ENCODE measurements at places on chromosomes 7 and 10. TPM values are rescaled to one million over a fixed set of nuclear protein-coding genes. Genes with fewer than 3 reads are reported as not detected.

Gene ZRANB1
- total RNA-seq, result 16.0 TPM

Gene ZNF117
- total RNA-seq, result 3.1 TPM

Gene CXCL12
- not detected for total RNA-seq

Gene GCK
- 2.4 TPM for total RNA-seq

Gene GRID2IP
- total RNA-seq, result 0.12 TPM

Gene MGMT
- 19.6 TPM for total RNA-seq

Gene ARHGEF5
- total RNA-seq, result 8.0 TPM

Gene RSPH10B
- total RNA-seq, result 0.81 TPM

Gene IFIT2
- total RNA-seq, result 0.34 TPM

Gene PILRA
- total RNA-seq, result 9.9 TPM

Gene GIMAP4
- total RNA-seq, result 84.2 TPM

Gene EDRF1
- 43.4 TPM for total RNA-seq

Gene LIPM
- not detected for total RNA-seq

Gene NPSR1
- not detected for total RNA-seq

GRCh38 chr10:133565441-133566294 lies at the start of gene SYCE1:
Gene SYCE1 (minus strand): TSS chr10:133565583. CDS start chr10:133565529, 54 bp downstream.
- H3K4me3 ChIP-seq, result no peak within 1 kb of the TSS
- no peaks in the 10 kb centered on the region for H3K27me3 ChIP-seq
- H3K36me3 ChIP-seq, result no peaks in the 10 kb centered on the region
- no peak for DNase-seq
- H3K4me1 ChIP-seq, result no peaks in the 10 kb centered on the region

DNA sequence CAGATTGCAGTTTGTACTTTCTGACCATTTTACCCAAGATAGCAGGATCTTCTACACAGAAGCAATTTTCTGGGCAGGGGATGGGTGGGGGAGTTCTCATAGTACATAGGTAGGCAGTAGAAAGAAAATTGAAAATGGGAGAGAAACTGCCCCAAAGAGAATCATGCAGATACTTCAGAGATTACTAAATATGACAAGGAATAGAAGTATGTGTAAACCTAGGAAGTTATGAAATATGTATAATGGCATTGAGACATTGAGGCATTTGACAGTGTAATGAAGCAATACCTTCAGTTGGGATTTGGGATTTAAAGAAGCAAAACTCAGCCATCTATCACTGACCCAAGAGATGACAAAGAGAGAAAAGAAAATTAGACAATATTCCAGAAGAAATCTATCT lies 233.0 kb downstream of the PTN start:
- H3K4me1 ChIP-seq, result no peaks in the 10 kb centered on the region
- no peak for DNase-seq
- H3K27me3 ChIP-seq, result no peaks in the 10 kb centered on the region
- H3K4me3 ChIP-seq, result no peak overlapping the region
- H3K36me3 ChIP-seq, result no peaks in the 10 kb centered on the region

- H3K4me3 ChIP-seq, result no peak overlapping the region
- no peak overlapping the region for H3K27ac ChIP-seq
- peaks cover 5% of the 10 kb centered on the region for H3K4me1 ChIP-seq
- H3K27me3 ChIP-seq, result no peaks in the 10 kb centered on the region
These were observed 75.4 kb upstream of the SVIL start for GRCh38 chr10:29710128-29710527.

DNA sequence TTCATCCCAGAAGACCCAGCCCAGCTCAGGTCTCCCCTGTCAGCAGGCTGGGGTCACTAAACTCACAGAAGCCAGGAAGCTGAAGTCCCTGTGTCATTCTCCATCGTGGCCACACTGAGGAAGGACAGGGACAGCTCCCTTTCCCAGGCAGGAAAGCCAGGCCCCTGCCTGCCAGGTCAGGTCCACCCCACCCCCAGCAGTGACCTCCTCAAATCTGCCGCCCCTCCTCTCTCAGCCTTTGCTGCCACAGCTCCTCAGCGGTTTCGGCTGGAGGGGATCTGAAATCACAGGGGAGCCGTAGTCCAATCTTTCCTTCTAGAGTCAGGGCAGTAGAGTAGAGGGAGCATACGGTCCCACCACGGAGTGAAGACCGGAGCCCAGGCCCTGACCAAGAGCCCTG lies 150.9 kb upstream of the UNC5B start:
- no peak for DNase-seq
- H3K36me3 ChIP-seq, result no peaks in the 10 kb centered on the region
- H3K27ac ChIP-seq, result no peak overlapping the region
- H3K27me3 ChIP-seq, result no peaks in the 10 kb centered on the region

GRCh38 chr10:98373260-98374040 lies 41.5 kb downstream of the PYROXD2 start:
- H3K4me3 ChIP-seq, result no peak overlapping the region
- no peak for DNase-seq
- H3K36me3 ChIP-seq, result no peaks in the 10 kb centered on the region
- no peaks in the 10 kb centered on the region for H3K4me1 ChIP-seq

- H3K36me3 ChIP-seq, result no peaks in the 10 kb centered on the region
- peaks cover 9% of the 10 kb centered on the region for H3K4me1 ChIP-seq
- no peak for DNase-seq
- H3K4me3 ChIP-seq, result no peak overlapping the region
- peaks cover 5% of the 10 kb centered on the region for H3K27me3 ChIP-seq
- H3K27ac ChIP-seq, result no peak overlapping the region
These were observed 175.9 kb downstream of the USP6NL start for GRCh38 chr10:11435581-11435981.

- H3K4me1 ChIP-seq, result no peaks in the 10 kb centered on the region
These were observed 307.3 kb downstream of the SORCS1 start for GRCh38 chr10:106857213-106857612.

DNA sequence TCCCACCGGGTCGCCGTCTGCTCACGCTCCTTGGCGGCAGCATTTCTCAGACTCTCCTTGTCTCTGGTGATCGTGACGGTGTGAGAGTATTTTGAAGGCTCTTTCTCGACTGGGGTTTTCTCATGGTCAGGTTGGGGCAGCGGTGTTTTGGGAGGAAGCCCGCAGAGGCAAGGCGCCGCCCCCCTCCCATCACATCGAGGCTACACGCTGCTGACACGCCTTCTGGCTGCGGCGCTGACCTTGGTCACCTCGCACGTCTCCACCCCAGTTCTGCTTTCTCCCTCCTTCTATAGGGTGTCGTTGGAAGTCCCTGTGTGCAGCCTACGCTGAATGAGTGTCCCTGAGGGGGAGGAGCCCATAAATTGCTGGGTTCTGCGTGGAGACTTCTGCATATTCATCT lies 55.2 kb downstream of the GLRX3 start:
- no peaks in the 10 kb centered on the region for H3K4me1 ChIP-seq
- H3K27ac ChIP-seq, result no peak overlapping the region
- H3K4me3 ChIP-seq, result peak overlapping the region; percentile 60
- no peak for DNase-seq

GRCh38 chr10:51663086-51663485 lies 36.3 kb downstream of the CSTF2T start:
- H3K4me3 ChIP-seq, result no peak overlapping the region
- H3K36me3 ChIP-seq, result no peaks in the 10 kb centered on the region
- no peak overlapping the region for H3K27ac ChIP-seq
- peaks cover 23% of the 10 kb centered on the region for H3K27me3 ChIP-seq
- no peak for DNase-seq

GRCh38 chr7:111223802-111224253 lies 132.9 kb downstream of the LRRN3 start:
- no peaks in the 10 kb centered on the region for H3K4me1 ChIP-seq
- H3K4me3 ChIP-seq, result no peak overlapping the region
- DNase-seq, result no peak
- no peaks in the 10 kb centered on the region for H3K36me3 ChIP-seq

DNA sequence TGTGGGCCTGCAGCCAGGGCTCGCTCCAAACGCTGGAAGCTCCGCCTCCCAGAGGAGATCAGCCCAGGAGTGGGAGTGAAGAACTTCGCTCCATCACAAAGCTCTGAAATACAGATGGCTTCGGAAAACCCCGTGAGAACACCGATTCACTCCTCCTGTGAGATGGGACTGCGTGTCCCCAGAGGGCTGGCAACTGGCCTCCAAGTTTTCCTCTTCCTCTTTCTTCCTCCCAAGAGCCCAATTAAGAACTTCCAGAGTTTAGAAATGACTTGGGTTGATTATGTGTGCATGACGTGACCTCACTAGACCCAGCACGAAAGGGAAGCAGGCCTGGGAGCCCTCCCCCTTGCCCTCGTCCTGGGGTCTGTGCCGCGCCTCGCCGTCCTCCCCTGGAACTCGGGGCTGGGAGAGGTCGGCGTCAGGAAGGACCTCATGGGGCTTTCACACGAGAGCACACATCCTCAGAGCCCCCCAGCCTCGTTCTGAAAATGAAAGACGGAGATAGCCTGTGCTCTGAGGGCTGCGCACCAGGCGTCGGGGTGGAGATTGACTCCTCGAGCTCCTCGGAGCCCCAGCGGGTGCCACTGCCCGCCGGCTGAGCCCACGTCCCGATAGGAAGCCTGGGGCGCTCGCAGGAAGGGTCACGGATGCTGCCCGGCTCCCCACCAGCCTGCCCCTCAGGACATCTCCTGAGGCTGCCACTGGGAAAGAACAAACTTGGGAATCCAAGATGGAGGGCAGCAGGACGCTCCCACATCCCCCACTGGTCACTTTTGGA lies 37.8 kb downstream of the PTPRN2 start:
- no peaks in the 10 kb centered on the region for H3K27me3 ChIP-seq
- DNase-seq, result no peak
- H3K4me3 ChIP-seq, result no peak overlapping the region
- no peaks in the 10 kb centered on the region for H3K4me1 ChIP-seq

DNA sequence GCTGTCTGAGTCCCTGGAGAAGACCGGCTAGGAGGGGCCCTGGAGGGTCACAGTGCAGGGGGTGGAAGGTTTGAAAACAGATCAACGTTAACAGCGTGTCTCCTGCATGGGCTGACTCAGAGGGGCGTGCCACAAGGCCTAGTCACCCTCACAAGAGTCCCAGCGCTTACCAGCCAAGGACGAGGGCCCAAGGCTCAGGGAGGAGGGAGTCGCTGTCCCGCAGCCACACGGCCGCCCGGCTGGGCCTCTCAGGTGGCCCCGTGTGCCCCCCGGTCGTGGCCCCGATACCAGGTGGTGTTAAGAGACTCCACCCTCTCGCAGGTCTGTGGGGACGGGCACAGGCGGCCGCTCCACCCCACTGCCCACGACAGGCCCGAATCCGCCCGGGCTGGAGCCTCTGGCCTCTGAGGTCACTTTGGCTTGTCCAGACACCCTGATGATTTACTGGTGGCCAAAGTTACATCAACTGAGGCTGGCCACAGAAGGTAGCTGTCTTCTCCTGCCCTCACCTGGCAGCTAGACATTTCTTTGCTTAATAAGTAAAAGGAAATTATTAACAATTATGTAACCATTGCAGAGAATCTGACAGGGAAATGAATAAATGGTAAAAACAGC lies 34.0 kb downstream of the FAM20C start:
- no peaks in the 10 kb centered on the region for H3K4me1 ChIP-seq
- H3K27me3 ChIP-seq, result no peaks in the 10 kb centered on the region
- no peak overlapping the region for H3K4me3 ChIP-seq
- H3K36me3 ChIP-seq, result no peaks in the 10 kb centered on the region
- H3K27ac ChIP-seq, result no peak overlapping the region
- DNase-seq, result no peak

DNA sequence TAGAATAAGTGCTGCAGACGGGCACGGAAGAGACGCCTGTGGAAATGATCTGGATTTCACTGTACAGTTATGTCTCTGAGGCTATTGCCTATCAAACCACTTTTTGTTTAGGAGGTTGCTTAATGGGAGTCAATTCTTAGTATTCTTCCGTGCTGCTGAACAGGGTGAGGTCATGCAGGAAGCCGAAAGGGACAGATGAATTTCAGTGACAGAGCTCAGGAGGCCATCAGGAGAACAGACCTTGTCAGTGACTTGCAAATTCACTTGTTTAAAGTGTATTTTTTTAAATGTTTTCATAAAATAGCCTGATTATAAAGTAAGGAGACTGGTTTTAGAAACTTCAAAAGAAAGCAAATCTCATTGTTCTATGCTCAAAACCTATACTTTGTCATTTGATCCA lies 58.9 kb downstream of the XRCC2 start:
- no peak for DNase-seq
- no peaks in the 10 kb centered on the region for H3K27me3 ChIP-seq
- no peak overlapping the region for H3K27ac ChIP-seq
- no peaks in the 10 kb centered on the region for H3K4me1 ChIP-seq
- no peak overlapping the region for H3K4me3 ChIP-seq

- H3K27me3 ChIP-seq, result no peaks in the 10 kb centered on the region
- DNase-seq, result no peak
- no peak overlapping the region for H3K27ac ChIP-seq
- H3K36me3 ChIP-seq, result no peaks in the 10 kb centered on the region
These were observed 522.9 kb downstream of the NRG3 start for GRCh38 chr10:82397854-82398253.

DNA sequence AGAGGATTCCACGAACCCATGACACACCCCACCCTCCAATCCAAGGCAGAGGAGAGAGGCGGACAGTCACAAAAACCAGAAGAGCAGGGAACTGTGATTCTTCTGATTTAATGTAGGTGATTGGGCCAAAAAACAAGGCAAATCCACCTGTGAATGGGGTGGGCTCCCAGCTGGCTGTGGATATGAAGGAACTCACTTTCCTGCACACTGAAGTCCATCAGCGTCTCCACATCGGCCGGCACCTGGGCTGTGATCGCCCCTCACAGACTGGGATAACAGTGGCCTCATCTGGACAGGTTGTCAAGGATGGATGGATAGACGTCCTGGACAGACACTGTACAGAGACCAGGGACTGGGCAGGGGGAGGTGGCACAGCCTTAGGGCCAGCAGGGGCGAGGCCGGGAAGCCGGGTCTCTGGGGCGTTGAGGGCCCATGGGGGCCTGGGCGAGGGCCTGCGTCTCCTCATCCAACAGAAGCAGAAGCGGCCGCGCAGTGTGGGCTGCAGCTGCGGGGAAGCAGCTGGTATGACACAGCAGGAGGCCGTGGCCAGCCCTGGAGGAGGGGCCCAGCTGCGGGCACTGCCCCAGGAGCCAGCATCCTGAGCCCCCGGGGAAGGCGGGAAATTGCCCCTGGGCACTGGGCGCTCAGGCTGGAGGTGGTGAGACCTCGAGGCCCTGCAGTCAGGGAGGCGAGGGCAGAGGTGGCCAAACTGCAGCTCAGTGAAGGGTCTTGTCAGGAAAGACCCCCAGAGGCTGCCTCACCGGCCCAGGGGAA lies 54.2 kb downstream of the DIP2C start:
- peaks cover 15% of the 10 kb centered on the region for H3K27me3 ChIP-seq
- H3K36me3 ChIP-seq, result no peaks in the 10 kb centered on the region
- no peak for DNase-seq
- no peak overlapping the region for H3K27ac ChIP-seq
- no peak overlapping the region for H3K4me3 ChIP-seq

DNA sequence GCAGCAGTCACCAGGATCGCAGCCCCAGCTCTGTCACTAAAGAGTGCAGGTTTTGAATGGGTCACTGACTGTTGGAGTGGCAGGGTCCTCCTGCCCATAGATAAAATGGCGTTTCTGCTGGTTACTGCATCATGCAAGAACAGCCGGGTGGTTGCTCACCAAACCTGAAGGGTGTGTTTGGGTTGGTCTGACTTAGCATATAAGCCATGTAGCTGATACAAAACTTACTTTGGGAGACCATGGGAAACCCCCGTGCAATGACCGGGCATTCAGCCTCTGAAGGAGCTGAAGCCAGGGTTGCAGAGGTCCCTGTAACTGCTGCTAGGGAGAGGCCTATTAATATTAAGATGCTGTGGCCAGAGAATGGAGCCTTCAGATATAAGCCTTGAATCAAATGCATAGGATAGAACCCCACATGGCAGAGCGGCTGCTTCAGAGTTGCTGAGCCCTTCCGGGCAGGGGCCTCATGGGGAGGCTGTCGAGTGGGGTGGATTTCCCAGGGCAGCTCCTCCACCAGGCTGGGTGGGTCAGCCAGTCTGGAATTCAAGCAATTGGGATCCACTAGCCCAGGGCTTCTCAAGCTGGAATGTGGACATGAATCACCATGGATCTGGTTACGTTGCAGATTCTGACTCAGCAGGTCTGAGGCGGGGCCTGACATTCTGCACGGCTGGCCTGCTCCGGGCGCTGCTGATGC lies 70.9 kb upstream of the CTBP2 start:
- no peak overlapping the region for H3K27ac ChIP-seq
- H3K4me3 ChIP-seq, result no peak overlapping the region
- DNase-seq, result no peak
- H3K36me3 ChIP-seq, result no peaks in the 10 kb centered on the region
- no peaks in the 10 kb centered on the region for H3K27me3 ChIP-seq

Data from activated T-helper 1 cell treated with anti-CD3 and anti-CD28 coated beads, Interleukin-12 subunit alpha, Interleukin-12 subunit beta, Interleukin-2, Interleukin-4 antibody, amounts not matched to agents 30 ng/mL and 10 ng/mL and 1 ng/mL, durations not matched to agents 14 hours and 24 hours and 36 hours (primary cell).